Activated CD4-positive, alpha-beta T cell treated with anti-CD3 and anti-CD28 coated beads, Interleukin-2, amount 10 ng/mL, durations not matched to agents 24 days and 14 days (primary cell): ENCODE measurements at places on chromosomes 2 and 18. TPM values are rescaled to one million over a fixed set of nuclear protein-coding genes. Genes with fewer than 3 reads are reported as not detected.

INO80D gene
- total RNA-seq: 26.2 and 27.5 TPM in 2 replicates

CD302 gene
- 0.54 and 0.72 TPM in 2 replicates for total RNA-seq

GRCh38 chr2:223232285-223232684 is 180.3 kb downstream of the KCNE4 start:
- no peaks in the 10 kb centered on the region for H3K36me3 ChIP-seq
- H3K4me1 ChIP-seq: no peaks in the 10 kb centered on the region
- no peak for DNase-seq
- no peak overlapping the region for H3K4me3 ChIP-seq

DNA sequence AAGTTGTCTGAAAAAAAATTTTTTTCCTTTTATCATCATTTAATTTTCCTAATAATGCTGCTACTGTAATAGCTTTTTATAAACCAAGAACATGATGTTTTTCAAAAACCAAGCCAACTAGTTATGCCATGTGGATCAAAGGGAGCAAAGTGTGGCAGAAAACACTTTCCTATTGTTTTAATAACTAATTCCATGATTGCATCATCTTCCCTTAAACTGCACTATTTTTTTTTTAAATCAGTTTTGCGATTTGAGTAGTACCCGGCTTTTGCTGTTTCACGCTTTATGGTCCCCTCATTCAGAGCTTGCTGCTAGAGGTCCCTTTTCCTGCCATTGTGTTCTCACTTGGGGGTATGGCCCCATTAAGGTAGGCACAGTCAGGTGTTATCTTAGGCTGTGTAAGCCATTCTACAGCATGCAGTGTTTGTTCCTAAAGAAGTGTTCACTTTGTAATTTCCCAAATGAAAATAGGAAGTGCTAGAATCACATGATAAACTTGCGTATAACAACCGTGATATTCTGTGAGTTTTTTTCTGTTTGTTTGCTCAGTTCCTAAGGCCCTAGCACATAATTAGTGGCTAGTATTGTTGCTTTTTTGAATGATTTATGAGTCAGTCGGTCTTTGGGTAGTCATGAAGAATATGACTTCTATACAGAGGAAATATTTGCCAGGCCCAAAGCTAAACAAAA is 225.8 kb downstream of the PTGR3 start:
- no peak overlapping the region for H3K27ac ChIP-seq
- H3K4me3 ChIP-seq: no peak overlapping the region
- peaks cover 2% of the 10 kb centered on the region for H3K36me3 ChIP-seq
- no peaks in the 10 kb centered on the region for H3K27me3 ChIP-seq

GRCh38 chr2:136081582-136082210 is 36.3 kb downstream of the CXCR4 start:
- peaks cover 2% of the 10 kb centered on the region for H3K36me3 ChIP-seq
- H3K4me3 ChIP-seq: no peak overlapping the region
- peaks cover 7% of the 10 kb centered on the region for H3K4me1 ChIP-seq
- no peaks in the 10 kb centered on the region for H3K27me3 ChIP-seq

DNA sequence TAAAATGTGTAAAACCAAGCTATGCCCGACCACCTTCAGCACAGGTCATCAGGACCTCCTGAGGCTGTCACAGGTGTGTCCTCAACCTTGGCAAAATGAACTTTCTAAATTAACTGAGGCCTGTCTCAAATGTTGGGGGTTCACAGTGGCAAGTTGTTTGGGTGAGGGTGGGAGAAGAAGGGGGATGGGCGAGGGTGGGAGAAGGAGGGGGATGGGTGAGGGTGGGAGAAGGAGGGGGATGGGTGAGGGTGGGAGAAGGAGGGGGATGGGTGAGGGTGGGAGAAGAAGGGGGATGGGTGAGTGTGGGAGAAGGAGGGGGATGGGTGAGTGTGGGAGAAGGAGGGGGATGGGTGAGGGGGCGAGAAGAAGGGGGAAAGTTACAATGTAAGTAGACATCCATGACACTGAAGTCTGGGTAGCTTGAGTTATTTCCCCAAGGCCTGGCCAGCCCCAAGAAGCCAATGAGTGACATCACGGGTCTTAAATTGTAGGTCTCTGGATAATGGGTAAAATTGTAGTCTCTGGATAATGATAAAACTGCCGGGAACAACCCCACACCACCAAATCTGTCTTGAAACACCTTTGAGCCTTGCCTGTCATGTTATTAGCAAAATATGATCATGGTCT is 56.3 kb downstream of the TIMM21 start:
- DNase-seq: no peak
- peaks cover 7% of the 10 kb centered on the region for H3K27me3 ChIP-seq
- H3K4me1 ChIP-seq: no peaks in the 10 kb centered on the region
- no peaks in the 10 kb centered on the region for H3K36me3 ChIP-seq
- no peak overlapping the region for H3K4me3 ChIP-seq
- H3K27ac ChIP-seq: no peak overlapping the region

- no peaks in the 10 kb centered on the region for H3K36me3 ChIP-seq
- no peaks in the 10 kb centered on the region for H3K27me3 ChIP-seq
- H3K27ac ChIP-seq: no peak overlapping the region
- H3K4me1 ChIP-seq: no peaks in the 10 kb centered on the region
- no peak overlapping the region for H3K4me3 ChIP-seq
Observed at GRCh38 chr2:95303191-95303919, 6.2 kb downstream of the KCNIP3 start.

DNA sequence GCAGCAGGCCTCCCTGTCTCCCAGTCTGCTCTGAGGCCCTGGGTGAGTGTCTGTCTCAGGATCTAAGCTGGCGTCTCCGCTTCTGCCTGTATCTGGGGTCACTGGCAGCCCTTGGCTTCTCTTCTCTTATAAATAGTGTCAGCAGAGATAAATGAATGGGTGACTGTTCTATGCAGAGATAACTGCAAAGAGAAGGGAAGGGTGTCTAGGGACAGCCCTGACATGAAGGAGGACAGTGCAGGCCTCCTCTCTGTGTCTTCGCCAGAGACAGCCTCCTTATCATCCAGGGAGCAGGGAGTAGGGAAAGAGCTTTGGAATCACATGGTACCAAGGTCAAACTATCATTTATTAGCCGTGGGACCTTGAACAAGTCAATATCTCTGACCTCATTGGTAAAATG is 28.3 kb upstream of the GMPPA start:
- no peaks in the 10 kb centered on the region for H3K27me3 ChIP-seq
- DNase-seq: no peak
- H3K27ac ChIP-seq: no peak overlapping the region
- no peak overlapping the region for H3K4me3 ChIP-seq

DNA sequence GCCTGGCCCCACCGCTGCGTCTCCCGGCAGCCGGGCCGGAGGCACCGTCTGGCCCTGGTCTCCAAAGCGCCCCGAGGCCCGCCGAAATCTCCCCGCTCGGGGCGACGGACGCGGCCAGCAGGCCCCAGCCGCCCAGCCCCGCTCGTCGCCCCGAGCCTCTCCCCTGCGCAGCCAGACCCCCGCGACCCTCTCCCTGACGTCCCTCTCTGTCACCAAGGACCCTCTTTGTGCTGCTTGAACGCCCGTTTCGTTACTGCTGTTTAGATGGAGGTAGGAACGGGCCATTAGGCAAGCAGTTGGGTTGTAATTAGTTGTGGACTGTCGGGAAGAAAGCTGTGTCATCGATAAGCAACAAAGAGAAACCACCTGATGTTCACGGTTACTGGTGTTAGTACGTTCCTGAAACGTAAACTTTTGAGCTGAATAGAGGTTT is 686 bp downstream of the UBXN4 start:
- peak overlapping the region; percentile 99 for H3K4me3 ChIP-seq
- peaks cover 24% of the 10 kb centered on the region for H3K36me3 ChIP-seq
- H3K27me3 ChIP-seq: no peaks in the 10 kb centered on the region
- H3K4me1 ChIP-seq: peaks cover 38% of the 10 kb centered on the region
- peak; percentile 84 for DNase-seq
- peak overlapping the region; percentile 100 for H3K27ac ChIP-seq

GRCh38 chr18:23616258-23616657 is 30.0 kb upstream of the NPC1 start:
- DNase-seq: no peak
- H3K4me1 ChIP-seq: peaks cover 11% of the 10 kb centered on the region
- peaks cover 40% of the 10 kb centered on the region for H3K27me3 ChIP-seq
- no peak overlapping the region for H3K4me3 ChIP-seq
- H3K36me3 ChIP-seq: no peaks in the 10 kb centered on the region
